Bone marrow (tissue), 2 donors: ENCODE measurements at places on chromosomes 6 and 20.
A peak's percentile ranks its signal among the peaks of the same experiment; 100 is the strongest.

DNA sequence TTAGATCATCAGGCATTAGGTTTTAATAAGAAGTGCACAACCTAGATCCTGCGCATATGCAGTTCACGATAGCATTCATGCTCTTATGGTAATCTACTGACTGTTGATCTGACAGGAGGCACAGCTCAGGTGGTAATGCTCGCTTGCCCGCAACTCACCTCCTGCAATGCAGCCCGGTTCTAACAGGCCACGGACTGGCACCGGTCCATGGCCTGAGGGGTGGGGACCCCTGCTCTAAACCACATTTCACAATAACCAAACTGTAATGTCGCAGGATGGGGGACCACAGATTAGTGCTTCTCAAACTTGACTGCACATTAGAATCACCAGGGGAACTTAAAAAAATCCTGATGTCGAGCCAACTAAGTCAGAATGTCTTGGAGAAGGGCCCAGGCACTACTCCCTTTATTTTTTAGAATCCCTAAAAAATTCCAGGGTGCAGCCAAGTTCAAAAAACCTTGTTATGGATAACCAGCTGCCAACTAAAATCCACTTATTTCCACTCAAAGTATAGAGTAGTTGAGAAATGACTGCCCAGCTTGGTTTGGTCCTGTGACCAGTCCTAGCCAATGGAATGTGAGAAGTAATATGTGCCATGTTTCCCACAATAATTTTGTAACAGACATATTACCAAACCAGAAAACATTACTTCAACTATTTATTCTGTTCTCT lies 3.1 kb downstream of the SHPRH start:
- no peak for DNase-seq

DNA sequence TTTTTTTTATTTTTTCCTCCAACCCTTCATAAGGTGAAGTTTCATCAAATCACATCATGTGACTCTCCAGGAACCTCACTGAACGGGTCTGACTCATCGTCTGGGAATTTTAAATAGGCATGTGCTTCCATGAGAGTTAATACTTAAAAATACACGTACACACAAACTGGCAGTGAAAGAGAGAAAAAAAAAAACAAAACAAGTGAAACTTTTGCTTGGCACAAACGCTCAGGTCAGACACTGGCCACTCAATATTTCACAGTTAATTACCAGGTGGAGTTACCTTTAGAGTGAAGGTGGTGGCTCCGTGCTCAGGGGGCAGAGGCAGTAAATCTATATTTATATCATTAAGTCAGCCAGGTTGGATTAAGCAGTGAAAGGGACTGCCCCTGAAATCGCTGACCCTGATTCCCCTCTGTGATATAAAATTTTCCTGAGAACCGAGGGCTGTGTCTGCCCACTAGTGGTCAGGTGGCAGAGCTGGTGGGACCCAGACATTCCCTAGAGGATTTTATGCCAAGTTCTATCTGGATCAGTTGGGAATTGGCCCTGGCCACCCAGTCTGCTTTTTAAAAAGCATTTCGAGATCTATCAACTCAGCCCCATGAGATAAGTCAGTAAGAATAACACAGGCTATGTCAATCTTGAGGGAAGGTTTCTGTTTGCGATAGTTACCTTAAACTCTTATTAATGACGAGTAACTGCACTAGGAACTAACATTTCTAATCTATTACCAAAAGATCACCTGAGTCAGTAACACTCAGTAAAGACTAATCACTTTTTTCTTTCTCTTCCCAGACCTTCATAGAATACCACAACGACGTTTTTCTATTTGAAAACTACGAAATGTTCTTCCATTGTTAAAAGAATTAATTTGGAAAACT lies 259.1 kb downstream of the HDGFL1 start:
- no peak for DNase-seq

DNA sequence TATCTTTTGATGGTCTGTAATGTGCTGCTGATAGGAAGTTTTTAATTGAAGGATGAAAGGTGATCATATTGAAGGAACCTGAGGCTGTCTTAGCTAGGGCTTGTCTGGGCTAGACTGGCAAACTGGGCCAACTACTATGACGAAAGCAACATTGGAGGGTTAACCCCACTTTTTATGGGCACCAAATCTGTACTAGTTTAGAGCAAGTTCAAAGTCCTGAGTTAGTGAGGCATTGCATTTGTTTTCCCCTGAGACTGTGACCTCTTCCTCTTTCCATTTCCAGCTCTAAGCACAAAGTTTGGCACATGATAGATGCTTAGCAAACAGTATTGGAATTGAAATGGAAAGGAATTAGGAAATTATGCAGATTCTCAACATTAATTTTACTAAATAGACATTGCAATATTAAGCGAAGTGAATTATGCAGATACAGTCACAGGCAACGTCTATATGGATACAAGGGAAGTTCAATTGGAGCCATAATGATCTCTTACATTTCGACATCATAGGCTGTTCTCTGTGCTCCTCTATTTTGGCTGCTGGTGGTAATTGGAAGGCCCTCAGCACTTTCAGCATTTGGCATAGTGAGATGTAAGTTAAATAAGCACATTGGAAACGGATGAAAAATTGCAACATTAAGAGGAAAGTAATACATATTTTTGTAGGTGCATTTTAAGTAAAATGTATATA lies 22.2 kb downstream of the CEP57L1 start:
- DNase-seq: no peak

GRCh38 chr6:136464148-136464547 lies 86.1 kb downstream of the MAP7 start:
- peak; percentile 37 for DNase-seq

- DNase-seq: no peak
Measured at GRCh38 chr20:41380551-41381193, 14.1 kb upstream of the EMILIN3 start.

DNA sequence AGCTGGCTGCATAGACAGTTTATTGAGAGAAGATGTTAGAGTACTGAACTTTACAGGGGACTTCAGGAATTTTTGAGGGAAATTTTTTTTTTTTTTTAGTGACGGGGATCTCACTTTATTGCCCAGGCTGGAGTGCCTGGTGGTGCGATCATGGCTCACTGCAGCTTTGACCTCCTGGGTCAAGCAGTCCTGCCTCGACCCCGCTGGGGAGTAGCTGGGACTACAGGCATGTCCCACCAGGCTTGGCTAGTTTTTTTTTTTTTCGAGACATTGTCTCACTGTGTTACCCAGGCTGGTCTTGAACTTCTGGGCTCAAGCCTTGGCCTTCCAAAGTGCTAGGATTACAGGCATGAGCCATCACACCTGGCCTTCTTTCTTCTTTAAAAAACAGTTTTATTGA lies 10.8 kb upstream of the EFCAB8 start:
- DNase-seq: no peak

- DNase-seq: no peak
Measured at GRCh38 chr6:148448369-148449012, 105.9 kb downstream of the SASH1 start.

DNA sequence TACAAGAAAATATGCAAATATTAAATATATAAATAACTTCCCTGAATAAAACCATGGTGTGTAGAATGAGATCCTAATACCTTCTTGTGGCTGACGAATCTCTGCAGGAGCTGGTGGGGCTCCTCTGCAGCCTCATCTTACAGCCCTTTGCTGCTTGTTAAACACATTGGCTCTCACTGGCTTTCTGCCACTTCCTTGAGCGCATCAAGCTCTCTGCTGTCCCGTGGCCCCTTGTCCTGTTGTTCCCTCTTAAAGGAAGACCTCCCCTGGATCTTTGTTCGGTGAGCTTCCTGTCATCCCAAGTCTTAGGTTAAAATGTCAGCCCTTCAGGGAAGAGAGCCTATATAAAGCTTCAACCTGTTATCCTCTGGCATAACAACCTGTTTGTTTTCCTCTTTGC lies 519.6 kb downstream of the DOK5 start:
- DNase-seq: no peak

- no peak for DNase-seq
Measured at GRCh38 chr20:63701329-63702035, 5.0 kb downstream of the TNFRSF6B start.
